Naive B cell (primary cell): ENCODE measurements at places on chromosomes 7 and 10. TPM values are rescaled to one million over a fixed set of nuclear protein-coding genes. Genes with fewer than 3 reads are reported as not detected.
A peak's percentile ranks its signal among the peaks of the same experiment; 100 is the strongest.

The KEL gene
- not detected for polyA plus RNA-seq

The CDK6 gene
- 15.7 TPM for polyA plus RNA-seq

The IDE gene
- 11.7 TPM for polyA plus RNA-seq

The FGL2 gene
- 6.9 TPM for polyA plus RNA-seq

The MASTL gene
- polyA plus RNA-seq, result 4.4 TPM

- no peak for DNase-seq
These were observed 45.6 kb upstream of the AGBL3 start for GRCh38 chr7:134940729-134941128.

GRCh38 chr7:142088022-142088714 lies 23.4 kb upstream of the MGAM2 start:
- DNase-seq, result no peak

GRCh38 chr7:116165717-116166116 lies 44.6 kb upstream of the TES start:
- peak; percentile 55 for DNase-seq

DNA sequence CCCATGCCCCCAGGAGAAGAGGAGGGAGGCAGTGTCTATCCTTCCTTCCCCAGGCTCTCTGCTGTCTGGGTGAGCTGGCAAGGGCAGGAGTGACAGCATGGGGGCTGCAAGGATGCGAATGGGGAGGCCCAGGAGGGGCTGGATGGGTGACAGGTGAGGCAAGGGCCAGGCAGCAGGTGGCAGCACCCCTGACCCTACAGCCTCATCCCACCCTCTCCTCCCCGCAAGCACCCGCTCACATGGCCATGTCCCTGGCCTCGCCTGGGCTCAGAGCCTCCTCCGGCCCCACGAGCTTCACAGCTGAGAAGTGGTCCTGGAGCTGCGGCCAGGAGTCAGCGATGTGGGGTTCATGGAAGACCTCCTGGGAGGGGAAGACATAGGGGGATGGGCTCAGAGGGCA lies 5.4 kb downstream of the PLOD3 start:
- DNase-seq, result no peak

DNA sequence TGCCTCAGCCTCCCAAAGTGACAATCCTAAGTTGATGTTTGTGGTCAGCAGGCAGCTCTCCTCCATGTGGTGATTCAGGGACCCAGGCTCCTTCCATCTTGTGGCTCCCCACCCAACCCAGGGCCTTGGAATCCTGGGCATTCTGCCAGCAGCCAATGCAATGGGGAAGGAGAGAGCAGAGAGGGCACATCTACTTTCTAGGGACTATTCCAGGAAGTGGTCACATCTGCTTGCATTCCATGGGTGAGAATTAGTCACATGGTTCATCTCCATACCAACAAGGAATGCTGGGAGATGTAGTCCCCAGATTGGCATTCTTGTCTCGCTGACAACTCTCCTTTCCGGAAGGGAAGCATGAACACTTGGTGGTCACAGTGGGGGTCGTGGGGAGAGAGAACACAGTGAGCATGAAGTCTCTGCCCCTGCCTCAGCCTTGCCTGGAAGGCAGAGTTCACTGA lies 9.9 kb upstream of the SRRM3 start:
- DNase-seq, result no peak

GRCh38 chr7:47764746-47765145 lies 182.8 kb upstream of the TNS3 start:
- DNase-seq, result no peak

DNA sequence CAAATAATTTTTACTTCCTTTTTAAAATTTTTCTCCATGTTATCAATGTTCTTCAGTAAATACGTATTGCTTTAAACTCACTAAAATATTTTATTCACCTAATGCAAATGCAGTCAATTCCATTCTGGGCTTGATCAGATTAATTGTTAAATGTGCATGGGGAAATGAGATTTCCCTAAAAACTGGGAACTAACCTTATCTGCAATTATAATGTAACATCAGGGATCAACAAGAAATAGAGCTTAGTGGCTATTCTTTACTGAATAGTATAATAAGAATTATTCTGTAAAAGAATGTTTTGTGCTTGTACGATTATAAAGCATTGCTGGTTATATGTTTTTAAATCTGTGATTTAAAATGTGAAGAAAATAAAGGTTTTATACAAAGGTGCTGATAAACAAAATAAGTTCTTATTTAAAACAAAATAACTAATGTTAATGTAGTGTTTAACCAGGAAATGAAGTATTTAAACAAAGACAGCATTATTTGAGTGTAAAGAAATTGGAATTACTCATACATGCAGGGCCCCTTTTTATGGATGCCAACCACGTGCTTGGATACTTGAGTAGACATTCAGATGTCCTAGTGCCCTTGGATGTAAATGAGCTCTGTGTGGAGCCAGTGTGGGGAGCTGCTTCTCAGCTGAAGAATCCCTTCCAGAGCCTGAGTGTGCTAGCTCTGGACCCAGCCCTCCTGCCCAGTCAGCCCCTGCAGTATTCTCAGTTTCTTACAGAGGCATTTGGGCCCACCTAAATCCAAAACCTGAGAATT lies 84.2 kb downstream of the REEP3 start:
- no peak for DNase-seq

GRCh38 chr10:120042705-120043104 lies 150.2 kb downstream of the SEC23IP start:
- no peak for DNase-seq

DNA sequence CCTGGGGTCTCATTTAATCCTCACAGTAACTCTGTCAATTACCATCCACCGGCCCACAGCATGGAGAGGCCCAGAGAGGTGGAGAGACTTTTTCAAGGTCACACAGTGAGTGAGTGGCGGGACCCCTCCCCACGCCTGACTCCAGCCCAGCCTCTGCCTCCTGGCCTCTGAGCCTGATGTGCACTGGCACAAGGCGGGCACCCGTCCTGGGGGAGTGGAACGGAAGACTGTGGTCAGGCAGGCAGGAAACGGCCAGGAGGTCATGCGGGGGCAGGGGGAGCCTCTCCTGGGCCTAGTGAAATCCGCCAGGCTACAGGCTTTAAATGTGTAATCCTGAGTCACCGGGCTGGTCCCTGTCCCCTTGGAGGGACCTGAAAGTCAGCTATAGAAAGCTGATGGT lies 32.2 kb downstream of the ZCCHC24 start:
- no peak for DNase-seq

GRCh38 chr7:72437610-72438009 lies 25.5 kb upstream of the CALN1 start:
- DNase-seq, result no peak

DNA sequence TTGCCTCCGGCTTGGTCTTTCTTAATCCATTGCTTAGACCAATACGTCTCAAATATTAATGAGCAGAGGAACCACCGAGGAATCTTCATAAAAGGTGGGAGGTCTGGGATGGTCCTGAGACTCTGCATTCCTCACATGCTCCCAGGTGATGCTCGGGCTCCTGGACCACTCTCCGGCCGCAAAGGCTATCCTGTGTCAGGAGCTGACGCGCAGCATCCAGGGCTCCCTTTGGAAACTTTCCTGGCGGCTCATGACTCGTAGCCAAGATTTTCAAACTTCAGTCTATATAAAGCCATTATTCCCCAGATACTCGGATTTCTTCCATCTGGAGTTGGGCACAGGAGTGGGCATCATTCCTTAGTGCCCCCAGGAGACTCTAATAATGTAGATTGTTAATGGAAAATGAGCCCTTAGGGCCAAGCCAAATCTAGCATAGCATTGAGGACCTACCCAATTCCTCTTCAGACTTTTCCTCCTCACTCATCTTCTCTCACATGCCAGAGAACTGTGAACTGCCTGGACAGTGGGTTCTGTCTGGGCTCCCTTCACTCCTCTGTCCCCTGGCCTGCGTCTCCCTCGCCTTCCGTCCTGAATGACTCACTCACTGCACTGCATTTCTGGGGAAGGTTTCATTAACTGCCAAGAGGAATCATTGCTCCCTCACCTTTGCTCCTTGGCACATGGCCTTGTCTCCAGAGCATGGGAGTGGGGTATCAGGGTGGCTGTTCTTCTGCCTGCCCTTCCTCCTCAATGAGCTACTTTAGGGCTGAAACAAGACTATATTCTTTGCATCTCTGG lies 89.3 kb downstream of the MKI67 start:
- DNase-seq, result no peak

DNA sequence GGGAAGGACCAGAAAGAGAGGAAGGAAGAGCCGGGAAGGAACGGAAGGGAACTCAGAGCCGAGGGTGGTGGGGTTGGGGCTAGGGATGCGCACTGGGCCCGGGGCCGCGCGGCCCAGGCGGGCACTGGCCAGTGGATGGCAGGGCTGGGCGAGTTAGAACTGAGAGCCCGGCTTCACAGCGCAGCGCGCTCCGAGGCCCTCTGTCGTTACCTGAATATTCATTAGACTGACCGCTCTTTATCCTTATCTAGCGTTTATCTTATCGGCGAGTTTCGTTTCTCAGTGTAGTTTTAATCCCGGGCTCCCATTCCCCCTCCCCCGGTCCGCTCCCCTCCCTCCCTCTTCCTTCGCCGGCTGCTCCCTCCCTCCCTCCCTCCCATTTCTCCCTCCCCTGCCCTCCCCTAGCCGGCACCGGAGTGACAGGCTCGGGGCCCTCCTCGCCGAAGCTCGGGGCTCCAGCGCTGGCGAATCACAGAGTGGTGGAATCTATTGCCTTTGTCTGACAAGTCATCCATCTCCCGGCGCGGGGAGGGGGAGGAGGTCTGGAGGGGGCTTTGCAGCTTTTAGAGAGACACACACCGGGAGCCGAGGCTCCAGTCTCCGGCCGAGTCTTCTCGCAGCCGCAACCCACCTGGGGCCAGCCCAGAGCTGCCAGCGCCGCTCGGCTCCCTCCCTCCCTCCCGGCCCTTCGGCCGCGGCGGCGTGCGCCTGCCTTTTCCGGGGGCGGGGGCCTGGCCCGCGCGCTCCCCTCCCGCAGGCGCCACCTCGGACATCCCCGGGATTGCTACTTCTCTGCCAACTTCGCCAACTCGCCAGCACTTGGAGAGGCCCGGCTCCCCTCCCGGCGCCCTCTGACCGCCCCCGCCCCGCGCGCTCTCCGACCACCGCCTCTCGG lies at the start of gene PAX2:
PAX2 (plus strand) TSS at position 596 of the 895 bp plus-strand sequence. CDS start 679 bp downstream, outside the sequence.
- no peak for DNase-seq

GRCh38 chr7:107499731-107500130 lies 29.9 kb downstream of the GPR22 start:
- DNase-seq, result no peak

GRCh38 chr10:70588255-70588654 lies 14.3 kb downstream of the PRF1 start:
- DNase-seq, result no peak

DNA sequence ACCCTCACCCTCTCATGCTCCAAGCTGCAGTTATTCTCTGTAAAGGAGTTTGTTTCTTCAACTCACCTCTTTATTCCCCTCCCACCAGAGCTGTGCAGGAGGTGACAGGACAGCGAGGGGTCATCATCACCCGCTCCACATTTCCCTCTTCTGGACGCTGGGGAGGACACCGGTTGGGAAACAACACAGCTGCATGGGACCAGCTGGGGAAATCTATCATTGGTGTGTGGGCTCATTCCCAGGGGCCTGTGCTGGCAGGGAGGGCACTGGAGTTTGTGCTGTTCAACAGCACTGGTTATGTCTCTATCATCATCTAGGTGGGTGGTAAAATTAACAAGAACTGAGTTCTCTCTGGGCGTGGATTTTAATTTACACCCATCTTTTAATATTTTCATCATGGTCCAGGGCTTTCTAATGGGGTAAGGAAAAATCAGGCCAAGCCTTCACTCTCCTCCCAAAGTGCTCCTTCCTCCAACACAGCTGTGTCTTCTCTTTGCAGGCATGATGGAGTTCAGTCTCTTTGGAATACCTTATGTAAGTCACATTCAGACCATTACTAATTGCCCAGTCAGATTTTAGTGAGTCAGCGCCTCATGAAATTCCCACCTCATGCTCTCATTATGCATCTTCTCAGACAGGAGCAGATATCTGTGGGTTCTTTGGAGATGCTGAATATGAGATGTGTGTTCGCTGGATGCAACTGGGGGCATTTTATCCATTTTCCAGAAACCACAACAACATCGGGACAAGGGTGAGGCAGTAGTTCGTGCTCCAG lies 61.6 kb downstream of the PRSS58 start:
- no peak for DNase-seq

DNA sequence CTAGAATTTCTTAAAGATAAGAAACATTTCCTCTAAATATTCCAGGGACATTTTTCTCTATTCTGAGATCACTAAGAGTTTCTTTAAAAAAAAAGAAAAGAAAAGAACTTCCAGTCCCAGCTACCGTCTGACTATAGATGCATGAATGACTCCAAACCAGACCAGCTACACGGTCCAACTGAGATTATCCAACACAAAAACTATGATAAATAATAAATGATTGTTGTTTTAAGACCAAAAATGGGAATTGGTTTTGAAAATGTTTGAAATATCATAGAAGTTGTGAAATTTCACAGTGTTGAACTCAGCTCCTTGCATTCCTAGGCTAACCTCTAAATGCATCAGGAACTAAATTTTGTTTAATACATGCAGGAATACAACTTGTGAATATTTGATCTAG lies 1619.6 kb upstream of the LRRTM3 start:
- DNase-seq, result no peak

GRCh38 chr10:127059314-127059713 lies 137.1 kb downstream of the INSYN2A start:
- DNase-seq, result no peak

DNA sequence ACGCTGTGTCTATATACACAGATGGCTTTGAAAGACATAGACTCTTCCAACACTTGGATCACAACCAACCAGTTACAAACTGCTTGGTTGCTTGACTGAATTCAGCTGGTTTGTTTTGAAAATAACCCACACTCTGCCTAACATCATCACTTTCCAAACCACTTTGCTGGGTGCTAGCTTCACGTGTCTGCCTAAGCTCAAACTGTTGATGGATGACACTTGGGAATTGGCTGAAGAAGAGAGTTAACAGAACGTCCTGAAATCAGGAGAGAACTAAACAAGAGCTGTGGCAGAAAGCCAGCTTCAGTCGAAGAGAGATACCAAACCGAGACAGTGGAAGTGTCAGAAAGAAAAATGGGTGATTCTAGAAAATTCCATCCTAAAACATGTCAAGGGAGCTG lies 420.8 kb upstream of the AUTS2 start:
- DNase-seq, result no peak

DNA sequence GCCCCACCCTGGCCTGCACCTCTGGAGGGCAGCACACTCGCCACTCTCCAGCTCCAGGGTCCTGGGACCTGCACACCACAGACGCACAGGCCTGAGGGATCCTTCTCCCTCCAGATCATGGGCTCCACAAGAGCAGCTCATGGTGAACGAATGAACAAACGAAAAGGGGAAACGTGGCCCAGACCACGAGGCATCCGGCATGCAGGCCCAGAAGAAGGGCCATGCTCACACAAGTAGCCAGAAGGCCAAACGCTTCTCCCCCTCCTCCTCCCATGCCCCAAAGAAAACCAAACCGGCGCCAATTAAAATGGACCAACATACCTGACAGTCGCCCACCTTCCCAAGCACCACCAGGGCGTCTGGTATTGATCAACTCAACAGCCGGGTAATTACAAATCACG lies 30.4 kb downstream of the MAD1L1 start:
- no peak for DNase-seq
